ENCODE measurements at places on chromosomes 12 and 14.

DNA sequence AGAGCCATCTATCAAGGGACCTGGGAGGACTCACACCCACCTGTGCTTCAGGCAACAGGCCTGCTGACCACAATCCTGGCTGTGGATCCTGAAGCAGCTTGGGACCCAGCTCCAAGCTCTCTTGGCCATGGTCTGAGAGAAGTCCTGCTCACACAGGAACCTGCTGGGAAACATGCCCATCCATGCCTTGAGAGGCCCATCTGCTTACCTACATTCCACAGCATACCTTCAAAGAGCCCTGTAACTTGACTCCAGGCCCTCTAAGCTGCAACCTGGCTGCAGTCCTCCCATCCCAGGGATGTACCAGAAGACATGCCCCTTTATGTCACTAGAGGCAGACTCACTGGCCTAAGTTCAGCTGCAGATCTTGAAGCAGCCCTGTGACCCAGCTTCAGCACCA lies 61.7 kb upstream of the AMIGO2 start:
- DNase-seq: no peak

DNA sequence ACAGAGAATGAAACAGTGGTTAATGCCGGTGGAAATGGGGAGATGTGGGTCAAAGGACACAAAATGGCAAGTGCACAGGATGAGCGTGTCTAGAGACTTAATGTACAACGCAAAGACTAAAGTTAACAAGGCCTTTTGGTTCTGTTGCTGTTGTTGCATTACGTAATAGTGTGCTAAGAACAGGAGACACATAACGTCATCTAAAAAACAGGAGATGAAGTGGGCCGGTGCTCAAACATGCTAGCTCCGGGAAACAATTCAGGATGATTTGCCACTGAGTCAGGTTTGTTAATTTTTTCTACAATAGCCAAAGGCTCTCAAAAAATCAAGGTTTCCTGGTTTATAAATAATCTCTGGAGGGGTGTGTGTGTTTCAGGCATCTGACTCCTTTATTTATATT lies 55.5 kb downstream of the ETV6 start:
- DNase-seq: no peak

DNA sequence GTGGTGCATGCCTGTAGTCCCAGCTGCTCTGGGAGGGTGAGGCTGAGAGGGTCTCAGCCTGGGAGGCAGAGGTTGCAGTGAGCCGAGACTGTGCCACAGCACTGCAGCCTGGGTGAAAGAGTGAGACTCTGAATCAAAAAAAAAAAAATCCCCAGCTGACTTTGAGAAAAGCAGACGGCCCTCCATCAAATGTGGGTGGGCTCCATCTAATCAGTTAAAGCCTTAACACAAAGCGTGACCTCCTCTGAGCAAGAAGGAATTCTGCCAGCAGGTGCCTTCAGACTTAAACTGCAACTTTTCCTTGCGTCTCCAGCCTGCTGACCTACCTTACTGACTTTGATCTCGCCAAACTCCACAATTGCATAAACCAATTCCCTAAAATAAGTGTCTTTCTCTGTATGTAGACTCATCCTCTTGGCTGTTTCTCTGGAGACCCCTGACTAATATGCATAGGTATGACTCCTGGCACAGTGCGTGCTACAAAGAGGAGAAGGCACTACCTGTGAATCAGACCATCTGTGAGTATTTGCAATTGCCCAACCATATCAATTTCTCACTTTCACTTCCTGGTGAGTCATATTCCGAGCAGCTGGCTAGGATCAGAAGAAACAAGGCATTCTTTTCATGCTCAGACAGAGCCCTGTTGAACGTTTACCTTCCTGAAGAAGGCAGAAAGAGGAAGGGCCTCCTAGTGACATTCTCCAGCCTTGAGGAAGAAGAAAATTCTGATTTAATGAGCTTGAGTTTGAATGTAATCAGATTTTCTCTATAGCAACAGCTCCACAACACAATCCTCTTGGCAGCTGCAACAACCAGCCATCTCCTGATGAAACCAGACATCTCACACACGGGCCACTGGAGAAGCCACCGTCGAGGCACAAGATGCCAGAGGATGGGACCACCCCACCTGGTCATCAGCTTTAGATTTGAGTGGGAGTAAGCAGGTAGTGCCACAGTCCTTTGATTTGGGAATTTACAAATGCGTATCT lies 54.3 kb downstream of the CLMN start:
- DNase-seq: peak; percentile 87

DNA sequence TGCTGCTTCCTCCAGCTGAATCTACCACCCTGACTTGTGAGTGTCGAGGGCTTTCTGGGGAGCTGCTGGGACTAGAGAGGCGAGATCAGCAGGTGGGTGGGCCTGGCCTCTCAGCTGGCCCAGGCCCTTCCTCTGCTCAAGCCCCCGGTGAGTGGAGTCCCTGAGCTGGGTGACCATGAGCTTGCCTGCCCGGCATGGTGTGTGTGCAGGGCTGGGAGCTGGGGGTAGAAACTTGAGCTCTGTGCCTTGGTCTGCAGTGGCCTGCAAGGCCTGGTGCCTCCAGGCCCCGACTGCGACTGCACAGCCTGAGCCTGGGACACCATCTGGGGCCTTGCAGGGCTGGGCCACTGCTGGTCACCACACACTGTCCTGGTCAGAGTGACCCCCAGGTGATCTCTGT lies 67.4 kb downstream of the KIF26A start:
- DNase-seq: no peak

DNA sequence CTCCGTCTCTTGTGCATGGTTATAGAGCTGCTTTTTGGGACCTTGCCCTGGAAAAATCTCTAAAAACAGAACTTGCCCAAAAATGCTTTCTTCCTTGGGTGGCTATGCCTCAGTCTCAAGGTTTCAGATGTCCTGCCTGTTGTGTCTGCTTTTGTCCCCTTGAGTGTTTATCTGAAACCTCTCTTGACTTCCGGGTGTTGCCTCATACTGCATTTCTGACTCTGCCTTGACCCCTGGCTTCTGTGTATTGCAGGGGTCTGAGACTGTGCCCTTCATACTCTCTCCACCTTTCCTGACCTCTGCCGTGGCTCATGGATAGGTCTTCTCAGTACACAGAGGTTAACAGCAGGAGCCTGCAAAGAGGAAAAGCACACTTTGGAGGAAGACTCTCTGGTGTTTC lies 124.8 kb upstream of the NTF3 start:
- DNase-seq: no peak

DNA sequence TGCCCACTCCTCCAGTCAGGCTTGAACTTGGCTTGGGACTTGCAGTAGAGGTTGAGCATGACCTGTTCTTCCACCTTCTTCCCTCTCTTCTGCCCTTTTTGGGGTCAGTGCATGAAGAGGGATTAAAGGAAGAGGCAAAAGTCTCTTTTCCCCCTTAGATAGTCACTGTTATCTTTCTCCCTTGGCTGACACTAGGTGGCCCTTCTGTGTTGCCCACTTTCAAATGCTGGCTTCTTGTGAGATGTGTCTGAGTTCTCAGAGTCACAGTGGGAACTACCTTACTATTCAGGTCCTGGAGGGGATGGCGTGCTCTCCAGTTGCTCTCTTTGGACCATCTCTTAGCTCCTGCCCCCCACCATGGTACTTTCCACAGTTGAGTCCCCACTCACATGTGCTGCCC lies 73.6 kb downstream of the GPR65 start:
- no peak for DNase-seq

- no peak for DNase-seq
These were observed 32.7 kb downstream of the GPHB5 start for GRCh38 chr14:63286071-63286470.

- no peak for DNase-seq
These were observed 145.6 kb downstream of the DYRK2 start for GRCh38 chr12:67794161-67794560.

GRCh38 chr14:33435911-33436689 lies 497.4 kb downstream of the NPAS3 start:
- no peak for DNase-seq
